ENCODE measurements at places on chromosomes 4 and X. TPM values are rescaled to one million over a fixed set of nuclear protein-coding genes. Genes with fewer than 3 reads are reported as not detected.

Gene NAA10
- polyA plus RNA-seq, result 115 TPM

Gene NOCT
- 12.2 TPM for polyA plus RNA-seq

Gene PTCHD1
- 7.3 TPM for polyA plus RNA-seq

Gene ITIH6
- 0.09 TPM for polyA plus RNA-seq

Gene CTAG2
- not detected for polyA plus RNA-seq

All from spinal cord (tissue), 10 donors.